Right lobe of liver (tissue), 6 donors: ENCODE measurements at places on chromosomes 4 and X. TPM values are rescaled to one million over a fixed set of nuclear protein-coding genes. Genes with fewer than 3 reads are reported as not detected.

GRCh38 chr4:212438-213188, 88.3 kb downstream of the ZNF718 start:
- peak; percentile 52 for DNase-seq

DNA sequence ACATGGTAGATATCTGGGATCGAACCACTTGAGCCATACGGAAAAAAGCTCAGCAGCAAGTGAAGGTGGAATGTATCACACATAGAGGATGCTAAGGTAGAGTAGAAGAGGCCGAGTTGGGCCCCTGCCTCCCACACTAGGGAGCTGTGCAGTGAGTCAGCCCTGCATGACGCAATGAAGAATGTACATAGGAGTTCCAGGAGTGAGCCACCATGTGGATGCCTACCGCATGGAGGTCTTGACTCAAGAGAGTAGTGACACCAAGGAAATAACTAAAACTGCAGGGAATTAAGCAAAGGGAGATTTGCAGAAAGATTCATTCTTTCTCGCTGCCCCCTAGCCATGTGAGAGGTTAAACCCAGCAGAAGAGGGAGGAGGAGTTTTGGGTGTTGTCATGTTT, 389.6 kb upstream of the IGFBP7 start:
- no peak for DNase-seq

DNA sequence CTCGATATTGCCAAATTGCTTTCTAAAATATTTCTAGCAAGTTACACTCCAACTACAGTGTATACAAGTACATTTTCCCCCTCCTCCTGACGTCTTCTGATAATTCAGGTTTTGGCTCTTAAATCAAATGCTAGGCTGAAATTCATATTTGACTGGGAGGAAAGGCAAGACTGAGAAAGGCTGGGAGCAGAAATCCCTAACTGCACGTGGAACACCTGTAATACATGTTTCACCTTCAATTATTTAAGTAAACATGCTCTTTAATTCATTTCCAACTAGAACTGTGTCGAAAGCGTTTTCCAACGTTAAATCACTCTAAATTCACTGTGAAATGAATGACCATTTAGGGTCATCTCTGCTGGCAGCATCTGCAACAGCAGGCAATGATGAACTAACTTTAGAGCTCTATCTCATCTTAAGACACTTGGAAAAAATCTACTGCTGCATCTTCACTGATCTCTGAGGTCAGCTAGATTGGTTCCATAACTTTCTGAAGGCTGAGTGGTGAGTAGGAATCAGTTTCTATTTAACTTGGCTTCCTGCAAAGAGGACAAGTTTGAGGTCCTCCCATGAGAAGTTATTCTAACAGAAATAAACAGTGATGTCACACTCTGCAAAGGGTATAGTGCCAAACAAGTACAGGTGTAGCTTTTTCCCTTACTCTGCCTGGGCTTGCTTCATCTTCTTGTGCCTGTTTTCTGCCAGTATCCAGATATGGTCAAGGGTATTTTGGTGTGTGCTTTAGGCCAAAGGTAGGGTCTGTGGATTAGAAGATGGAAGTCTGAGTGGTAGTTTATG, 144.3 kb upstream of the PAK3 start:
- no peak for DNase-seq

GRCh38 chrX:17876135-17876534, 15.0 kb upstream of the RAI2 start:
- no peak for DNase-seq

DNA sequence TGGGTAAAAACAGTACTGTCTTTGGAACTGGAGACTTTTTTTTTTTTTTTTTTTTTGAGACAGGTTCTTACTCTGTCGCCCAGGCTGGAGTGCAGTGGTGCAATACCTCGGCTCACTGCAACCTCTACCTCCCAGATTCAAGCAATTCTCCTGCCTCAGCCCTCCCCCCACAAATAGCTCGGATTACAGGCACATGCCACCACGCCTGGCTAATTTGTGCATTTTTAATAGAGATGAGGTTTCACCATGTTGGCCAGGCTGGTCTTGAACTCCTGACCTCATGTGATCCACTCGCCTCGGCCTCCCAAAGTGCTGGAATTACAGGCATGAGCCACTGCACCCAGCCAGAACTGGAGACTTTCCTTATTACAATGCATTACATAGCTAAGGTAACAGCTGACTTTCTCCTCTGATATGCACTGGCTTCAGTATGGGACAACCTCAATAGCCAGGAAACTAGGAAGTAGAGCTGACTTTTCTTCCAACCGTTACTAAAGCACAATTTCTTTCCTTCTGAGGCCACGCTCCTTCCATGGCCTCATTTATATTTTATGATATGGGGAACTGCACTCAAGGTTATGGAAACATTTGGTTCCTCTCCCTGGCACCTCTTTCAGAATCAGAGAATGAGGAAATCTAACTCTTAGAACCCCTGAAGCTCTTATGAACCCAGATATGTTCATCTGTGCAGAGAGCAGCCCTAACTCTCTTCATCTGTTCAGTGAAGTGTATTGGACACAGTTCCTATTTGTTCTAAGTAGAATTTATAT, 53.5 kb upstream of the FAM9B start:
- DNase-seq = no peak

GRCh38 chrX:120759685-120760084, 116.0 kb downstream of the CT47B1 start:
- DNase-seq = no peak

- DNase-seq = no peak
Measured at GRCh38 chr4:95409127-95409526, 139.6 kb downstream of the UNC5C start.

- DNase-seq = no peak
Measured at GRCh38 chrX:77640702-77641101, 145.3 kb downstream of the ATRX start.

DNA sequence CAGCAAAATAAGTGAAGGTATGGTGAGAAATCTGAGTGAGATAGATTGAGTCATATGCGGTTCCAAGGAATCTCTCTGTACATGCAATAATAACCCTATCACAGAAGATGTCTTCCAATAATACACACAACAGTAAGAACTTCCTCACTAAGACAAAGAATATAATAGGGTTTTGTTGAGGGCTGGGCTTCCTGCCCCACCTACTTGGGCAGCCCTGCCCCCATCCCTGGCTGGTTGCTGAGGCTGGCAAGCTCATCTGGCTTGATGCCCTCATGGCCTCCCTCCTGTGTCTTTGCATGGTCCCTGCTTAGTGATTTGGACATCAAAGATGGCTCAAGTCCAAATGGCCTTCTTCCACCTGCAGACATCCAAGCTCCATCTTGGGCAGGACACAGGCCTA, 2.7 kb downstream of the GEMIN8 start:
- no peak for DNase-seq

GRCh38 chr4:173243321-173243720, 74.7 kb downstream of the GALNT7 start:
- no peak for DNase-seq

GRCh38 chr4:159722052-159722451, 619.2 kb downstream of the RAPGEF2 start:
- no peak for DNase-seq

DNA sequence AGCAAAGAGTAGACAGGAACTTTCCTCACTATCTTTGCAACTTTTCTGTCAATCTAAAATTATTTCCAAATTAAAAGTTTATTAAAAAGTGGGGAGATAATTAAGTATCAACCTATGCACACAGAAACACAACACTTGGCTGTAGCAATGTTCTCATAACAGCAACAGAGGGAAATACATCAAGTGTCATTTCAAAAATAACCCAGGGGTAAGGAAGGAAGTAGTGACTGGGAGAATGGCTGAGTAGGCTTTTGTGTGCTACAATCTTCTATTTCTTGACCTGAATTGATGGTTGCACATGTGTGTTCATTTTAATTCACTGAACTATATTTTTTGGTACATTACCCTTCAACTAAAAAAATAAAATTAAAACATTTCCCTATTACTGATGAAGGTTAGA, 67.5 kb downstream of the ABCG2 start:
- DNase-seq = no peak

- DNase-seq = no peak
Measured at GRCh38 chrX:5644776-5645175, 583.9 kb downstream of the NLGN4X start.

DNA sequence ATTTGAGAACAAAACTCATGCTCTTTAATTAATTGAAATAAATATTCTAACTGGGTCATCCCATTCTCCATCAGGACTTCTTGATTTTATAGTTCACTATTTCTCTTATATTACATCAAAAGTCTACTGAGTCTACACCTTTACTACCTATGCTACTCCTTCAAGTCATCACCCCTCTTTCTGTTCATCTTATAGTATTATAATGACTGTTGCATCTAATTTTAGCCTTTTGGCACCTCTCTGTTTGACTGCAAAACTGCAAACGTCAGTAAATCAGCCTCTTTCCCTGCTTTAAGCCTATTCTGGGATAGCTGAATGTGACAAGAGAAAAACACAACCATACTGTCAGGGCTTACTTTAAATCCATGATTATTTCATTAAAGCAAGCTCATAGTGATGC, 639.1 kb downstream of the GABRG1 start:
- no peak for DNase-seq

DNA sequence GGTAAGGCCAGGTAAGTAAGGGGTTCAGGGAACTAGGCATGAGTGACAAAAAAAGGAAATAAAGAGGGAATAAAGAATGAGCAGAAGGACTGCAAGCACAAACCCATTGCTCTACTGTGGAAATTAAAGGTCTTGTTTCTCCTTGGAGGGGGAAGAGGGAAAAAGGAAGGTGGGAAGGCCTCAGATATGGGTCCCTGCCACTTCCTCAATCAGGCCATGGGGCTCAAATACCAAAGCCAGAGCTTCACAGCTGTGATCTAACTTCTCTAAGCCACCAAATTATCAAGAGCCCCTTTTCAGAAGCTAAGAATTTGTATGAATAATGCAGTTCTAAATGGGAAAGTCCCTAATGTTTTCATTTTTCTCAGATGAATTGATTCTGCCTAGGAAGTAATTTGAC, 4.7 kb downstream of the USP51 start:
- DNase-seq = no peak

- DNase-seq = no peak
Measured at GRCh38 chrX:65745992-65746391, 78.5 kb downstream of the MSN start.

DNA sequence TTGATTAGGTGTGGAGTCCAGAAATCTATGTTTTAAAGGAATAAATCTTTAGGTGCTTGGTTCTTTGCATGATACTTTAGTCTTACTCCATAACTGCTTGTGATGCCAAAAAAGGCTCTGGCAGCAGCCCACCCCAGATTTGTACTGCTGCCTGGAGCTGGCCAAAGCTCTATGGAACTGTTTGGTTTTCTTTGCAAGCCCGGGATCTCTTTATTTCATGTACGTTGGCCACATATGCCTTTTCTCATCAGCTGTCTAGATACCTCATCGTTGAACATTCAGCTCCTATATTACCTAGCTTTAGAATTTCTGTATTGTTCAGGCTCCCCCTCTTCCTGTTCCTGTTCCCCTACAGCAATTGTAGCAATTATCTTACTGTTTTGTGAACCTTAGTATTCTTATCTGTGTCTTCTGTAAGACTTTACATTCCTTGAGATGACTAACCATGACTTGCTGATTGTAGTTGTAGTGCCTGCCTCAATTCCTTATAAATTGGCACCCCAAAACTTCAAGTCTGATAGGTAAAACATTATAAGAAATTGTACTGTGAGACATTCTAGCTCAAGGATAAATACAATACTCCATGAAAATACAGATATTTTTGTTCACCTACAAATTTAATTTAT, 199.4 kb upstream of the GPRIN3 start:
- DNase-seq = no peak

DNA sequence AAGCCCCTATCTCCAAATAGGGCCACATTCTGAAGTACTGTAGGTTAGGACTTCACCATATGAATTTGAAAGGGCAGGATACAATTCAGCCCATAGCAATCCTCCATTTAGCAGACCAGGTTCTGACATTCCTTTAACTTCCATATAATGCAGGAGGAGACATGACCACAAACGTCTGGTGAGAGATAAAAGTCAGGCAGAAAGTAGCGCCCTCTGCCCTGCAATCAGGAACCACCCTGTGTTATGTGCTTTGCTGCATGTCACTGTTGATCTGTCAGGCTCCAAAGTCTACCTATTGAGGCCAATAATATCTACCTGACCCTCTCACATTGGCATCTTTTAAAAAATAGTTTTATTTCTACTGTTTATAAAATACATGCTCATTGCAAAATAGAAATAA, 30.2 kb upstream of the SEPSECS start:
- no peak for DNase-seq

DNA sequence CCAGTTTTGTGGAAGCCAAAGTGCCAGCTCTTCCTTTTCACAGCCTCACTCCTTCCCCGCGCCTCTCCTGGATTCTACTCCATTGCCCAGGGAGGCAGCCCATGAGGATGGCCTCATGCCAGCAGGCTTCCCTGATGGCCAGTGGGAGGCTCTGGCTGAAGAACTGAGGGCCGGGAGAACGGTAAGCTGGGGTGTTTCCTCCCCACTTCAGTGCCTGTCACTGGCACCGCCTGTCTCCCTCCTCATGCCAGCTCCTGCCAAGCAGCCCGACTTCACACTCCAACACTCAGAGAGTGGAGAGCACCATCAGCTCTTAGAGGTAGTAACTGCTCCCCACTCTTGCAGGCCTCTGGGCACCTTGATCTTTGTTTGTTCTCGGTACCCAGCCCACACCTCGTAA, 46.9 kb upstream of the STIM2 start:
- DNase-seq = no peak

- DNase-seq = no peak
Measured at GRCh38 chr4:83080561-83080960, 34.0 kb downstream of the PLAC8 start.

DNA sequence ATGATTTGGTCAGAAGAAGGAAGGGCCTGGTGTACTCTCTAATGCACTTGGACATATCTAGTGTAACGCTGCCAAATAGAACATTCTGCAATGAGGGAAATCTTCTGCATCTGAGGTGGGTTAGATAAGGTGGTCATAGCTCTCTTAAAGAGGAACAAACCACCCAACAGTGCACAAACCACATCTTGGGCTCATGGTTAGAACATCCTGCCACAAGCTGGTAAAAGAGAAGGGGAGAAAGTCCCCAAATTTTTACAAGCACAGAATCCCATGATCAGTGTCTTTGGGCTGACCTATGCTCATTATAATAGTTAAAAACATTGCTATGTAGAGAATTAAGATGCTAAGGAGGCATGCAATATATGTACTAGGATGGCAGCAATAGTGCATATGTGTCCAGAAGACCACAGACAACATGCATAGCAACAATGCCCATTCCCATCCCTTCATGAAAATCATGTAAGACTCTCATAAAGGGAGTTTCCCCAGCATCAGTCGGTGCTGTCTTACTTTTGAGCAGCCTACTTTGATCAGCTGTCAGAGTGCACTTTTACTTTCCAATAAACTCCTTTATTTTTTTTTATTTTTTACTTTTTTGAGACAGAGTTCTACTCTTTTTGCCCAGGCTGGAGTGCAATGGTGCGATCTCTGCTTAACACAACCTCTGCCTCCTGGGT, 99.7 kb upstream of the SLC7A11 start:
- no peak for DNase-seq

GRCh38 chrX:31656013-31656412, 584.2 kb upstream of the FTHL17 start:
- DNase-seq = no peak

Gene USP9X
- 62.2 TPM for total RNA-seq

Gene NKX3-2
- total RNA-seq = not detected

Gene RPL9
- 371 TPM for total RNA-seq

Gene HELT
- total RNA-seq = not detected

Gene DIPK2B
- total RNA-seq = 1.6 TPM

Gene CT47B1
- not detected for total RNA-seq

Gene PLAC8
- total RNA-seq = 15.8 TPM

Gene CSAG1
- total RNA-seq = not detected
